Stimulated activated CD4-positive, alpha-beta T cell treated with anti-CD3 and anti-CD28 coated beads, Interleukin-12 subunit alpha, Interleukin-12 subunit beta, amount 100 ng/mL, for 48 hours (primary cell): ENCODE measurements at places on chromosomes 6 and 20.

GRCh38 chr6:39357998-39358686 lies 35.6 kb upstream of the KCNK16 start:
- DNase-seq, result no peak

GRCh38 chr6:37762806-37763205 lies 56.7 kb upstream of the ZFAND3 start:
- no peak for DNase-seq

- DNase-seq, result no peak
Measured at GRCh38 chr6:149031201-149031858, 284.5 kb downstream of the UST start.

GRCh38 chr6:133456439-133456838 lies 215.3 kb downstream of the EYA4 start:
- no peak for DNase-seq

- no peak for DNase-seq
Measured at GRCh38 chr6:12718015-12718414, 1.4 kb downstream of the PHACTR1 start.

GRCh38 chr20:34037121-34037520 lies 43.4 kb downstream of the RALY start:
- DNase-seq, result peak; percentile 19

GRCh38 chr6:7554533-7555275 lies 13.2 kb downstream of the DSP start:
- DNase-seq, result no peak

- DNase-seq, result no peak
Measured at GRCh38 chr6:101083533-101084175, 202.5 kb upstream of the ASCC3 start.

DNA sequence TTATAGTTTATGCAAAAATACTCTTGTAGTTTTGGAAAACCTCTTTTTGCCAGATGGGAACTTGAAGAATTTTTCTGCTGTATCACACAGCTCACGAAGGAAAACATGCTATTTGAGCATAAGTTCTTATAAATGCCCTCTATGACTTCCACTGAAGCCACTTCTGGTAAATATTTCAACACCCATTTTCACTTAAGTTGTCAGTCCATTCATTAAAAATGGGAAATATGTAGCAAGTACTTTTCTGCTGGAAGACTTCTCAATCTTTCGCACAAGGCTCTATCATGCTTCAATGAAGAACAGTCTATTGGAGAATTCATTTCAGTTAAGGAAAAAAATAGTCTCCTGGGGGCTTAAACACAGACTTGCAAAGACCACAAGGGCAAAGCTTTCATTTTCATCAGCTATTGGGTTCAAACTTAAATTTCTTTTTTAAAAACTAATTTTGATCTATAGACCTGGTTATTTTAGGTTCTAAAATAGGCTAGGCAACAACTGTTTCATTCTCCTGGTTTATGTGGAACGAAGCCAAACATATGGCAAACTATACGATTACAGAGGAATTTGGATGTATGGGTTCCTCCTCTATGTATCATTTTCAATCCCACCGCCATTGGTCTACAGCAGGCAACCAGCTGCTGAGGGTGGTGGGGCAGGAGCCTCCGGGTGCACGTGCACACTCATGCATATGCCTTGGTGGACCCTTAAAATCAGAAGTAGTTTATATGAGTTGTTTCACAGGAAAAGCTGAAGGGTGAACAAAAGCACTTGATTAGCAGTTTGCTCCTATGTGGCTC lies 38.7 kb downstream of the LAMA4 start:
- no peak for DNase-seq

- DNase-seq, result no peak
Measured at GRCh38 chr6:107535626-107536025, 45.7 kb downstream of the SOBP start.

GRCh38 chr6:168217880-168218537 lies 101.6 kb downstream of the DACT2 start:
- DNase-seq, result no peak

- DNase-seq, result no peak
Measured at GRCh38 chr6:12034349-12034748, 22.2 kb downstream of the HIVEP1 start.

- DNase-seq, result no peak
Measured at GRCh38 chr6:112259337-112259675, 4.9 kb upstream of the LAMA4 start.

- DNase-seq, result no peak
Measured at GRCh38 chr6:44800784-44801592, 413.5 kb downstream of the CDC5L start.

GRCh38 chr20:57908704-57909630 lies 199.2 kb upstream of the PMEPA1 start:
- no peak for DNase-seq

DNA sequence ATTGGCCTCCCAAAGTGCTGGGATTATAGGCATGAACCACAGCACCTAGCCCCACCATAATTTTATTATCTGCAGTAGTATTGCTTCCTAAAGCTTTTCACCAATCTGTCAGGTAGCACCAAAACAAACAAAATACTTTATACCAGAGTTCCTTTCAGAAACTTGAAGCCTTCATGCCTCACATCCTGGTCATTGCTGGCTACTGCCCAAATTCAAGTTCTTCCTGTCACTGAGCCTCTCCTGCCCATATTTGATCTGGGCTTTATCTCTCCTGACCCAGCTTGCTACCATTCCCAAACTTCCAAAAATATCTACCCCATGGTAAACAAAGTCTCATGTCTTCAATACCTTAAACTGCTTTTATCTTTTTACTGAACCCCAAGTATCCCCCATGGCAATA lies 34.9 kb upstream of the DST start:
- DNase-seq, result no peak

DNA sequence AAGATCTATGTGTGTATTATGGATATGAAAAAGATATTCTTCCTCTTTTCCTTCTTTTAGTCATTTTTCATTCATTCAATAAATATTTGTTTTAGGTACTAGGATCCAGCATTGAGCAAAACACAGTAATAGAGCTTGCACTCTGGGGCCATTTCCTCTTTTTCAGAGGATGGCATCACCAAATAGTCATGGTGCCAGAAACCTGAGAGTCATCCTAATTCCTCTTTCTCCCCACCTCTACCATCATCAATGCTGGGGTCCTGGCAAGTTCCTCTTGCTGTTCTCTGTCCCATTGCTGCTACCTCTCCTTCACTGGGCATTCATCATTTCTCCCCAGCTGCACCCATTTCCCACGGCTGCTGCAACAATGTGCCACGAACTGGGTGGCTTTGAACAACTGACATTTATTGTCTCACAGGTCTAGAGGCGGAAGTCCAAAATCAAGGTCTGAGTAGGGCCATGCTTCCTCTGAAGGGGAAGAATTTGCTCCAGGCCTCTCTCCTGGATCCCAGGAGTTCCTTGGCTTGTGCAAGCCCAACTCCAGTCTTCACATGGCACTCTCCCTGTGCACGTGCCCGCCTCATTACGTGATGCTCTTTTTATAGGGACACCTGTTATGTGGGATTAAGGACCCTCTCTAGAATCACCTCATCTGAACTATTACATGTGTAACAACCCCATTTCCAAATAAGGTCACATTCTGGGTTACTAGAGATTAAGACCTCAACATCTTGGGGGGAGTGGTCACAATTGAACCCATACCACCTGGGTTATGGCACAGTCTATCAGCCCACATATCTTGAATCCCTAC lies 9.5 kb upstream of the IGF2R start:
- no peak for DNase-seq
